ENCODE measurements at places on chromosomes 13 and 19.

DNA sequence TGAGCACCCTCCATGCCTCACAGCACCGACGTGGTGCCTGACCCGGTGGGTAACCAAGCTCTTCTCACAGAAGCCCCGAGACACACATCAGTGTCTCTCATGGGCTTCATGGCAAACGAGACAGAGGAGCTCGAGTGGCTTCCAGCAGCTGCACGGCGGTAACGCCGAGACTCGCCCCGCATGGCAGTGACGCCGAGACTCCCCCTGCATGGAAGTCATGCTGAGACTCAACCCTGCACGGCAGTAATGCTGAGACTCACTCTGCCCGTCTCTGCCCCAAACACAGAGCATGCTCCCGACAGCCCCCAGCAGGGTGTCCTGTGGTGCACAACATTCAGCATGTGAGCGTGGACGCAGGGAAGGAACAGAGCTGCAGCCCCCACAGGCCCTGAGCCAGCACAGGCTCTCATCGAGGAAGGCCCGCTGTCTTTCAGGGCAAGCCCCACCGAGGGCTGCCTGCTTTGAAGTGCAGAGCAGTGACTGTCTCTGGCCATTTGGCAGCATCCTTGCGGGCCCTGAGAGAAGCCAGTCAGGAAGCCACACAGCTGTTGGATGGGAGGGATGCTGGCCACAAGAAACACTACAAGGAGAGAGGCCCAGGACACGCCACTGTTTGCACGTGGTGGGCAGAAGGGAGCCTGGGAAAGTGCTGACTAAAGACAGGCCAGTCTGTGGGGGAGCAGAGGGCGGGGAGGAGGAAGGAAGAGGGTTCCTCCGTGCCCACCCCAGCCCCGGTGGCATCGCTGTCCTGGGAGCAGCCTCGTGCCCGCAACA is 9.5 kb downstream of the GAS6 start:
- no peak for DNase-seq

DNA sequence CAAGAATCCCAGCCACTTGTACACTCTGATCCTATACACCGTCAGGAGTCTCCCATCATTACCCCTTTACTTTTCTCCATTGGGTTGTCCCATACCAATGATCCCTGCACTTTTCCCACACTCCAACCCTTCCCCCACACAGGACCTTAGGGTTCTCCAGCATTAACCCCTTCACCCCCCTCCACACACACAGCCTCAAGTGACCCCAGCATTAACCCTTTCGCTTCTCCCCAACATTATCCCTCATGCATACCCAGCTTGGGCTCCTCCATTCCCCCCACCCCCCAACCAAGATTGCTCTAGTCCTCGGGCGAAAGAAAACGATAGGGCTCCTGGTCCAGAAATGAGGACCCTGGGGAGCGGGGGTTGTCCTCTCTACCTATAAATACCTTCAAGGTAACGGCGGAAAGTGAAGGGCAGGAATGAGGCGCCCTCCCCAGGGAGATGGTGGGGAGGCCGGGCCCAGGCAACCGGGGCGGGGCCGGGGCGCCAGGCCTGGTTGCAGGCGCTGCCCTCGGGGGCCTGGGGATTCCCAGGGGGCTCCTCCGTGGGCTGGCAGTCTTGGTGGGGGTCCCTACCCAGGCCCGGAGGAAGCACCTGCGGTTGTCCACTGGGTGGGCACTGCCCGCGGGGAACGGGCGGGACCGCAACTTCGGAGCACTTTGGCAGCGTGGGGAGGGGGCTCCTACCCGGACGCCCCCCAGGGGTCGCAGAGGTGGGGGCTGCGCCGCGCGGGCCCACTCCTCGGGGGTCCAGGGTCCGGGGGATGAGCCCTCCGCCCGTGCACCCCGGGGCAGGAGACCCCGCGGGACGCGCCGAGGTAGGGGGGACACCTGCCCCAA is 757 bp downstream of the WIZ start:
- no peak for DNase-seq

DNA sequence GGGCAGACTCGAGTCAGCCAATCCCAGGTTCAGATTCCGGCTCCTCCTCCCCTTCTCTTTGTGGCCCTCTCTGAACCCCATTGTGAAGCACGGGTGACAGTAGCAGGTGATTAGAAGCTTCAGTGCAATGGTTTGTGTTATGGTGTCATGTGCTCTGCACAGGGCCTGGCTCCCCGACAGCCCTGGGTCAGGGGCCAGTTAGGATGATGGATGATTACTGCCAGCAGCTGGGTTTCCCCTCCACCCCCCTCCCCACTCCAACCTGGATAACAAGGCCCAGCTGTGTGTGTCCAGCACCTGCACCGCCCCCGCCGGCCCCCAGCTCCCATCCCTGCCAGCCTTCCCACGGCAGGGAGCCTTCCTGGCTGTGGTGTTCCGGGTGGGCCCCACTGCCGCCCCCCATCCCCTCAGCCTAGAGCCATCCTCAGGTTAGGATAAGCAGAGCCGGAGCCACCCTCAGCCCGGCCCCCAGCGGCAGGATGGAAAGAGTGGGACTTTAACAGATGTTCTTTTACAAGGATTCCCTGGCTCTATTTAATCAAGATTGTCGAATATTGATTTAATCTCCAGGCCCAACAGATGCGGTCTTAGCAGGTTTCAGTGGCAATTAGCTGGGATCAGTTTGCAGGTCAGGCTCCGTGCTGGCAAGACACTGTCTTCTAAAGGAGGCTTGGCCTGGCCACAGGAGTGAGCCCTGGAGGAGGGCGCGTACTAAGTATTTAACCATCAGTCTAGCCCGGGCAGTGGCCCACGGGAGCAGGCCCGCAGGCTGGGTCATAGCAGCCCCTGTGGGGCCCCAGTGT is 156.2 kb downstream of the SIPA1L3 start:
- DNase-seq = no peak

DNA sequence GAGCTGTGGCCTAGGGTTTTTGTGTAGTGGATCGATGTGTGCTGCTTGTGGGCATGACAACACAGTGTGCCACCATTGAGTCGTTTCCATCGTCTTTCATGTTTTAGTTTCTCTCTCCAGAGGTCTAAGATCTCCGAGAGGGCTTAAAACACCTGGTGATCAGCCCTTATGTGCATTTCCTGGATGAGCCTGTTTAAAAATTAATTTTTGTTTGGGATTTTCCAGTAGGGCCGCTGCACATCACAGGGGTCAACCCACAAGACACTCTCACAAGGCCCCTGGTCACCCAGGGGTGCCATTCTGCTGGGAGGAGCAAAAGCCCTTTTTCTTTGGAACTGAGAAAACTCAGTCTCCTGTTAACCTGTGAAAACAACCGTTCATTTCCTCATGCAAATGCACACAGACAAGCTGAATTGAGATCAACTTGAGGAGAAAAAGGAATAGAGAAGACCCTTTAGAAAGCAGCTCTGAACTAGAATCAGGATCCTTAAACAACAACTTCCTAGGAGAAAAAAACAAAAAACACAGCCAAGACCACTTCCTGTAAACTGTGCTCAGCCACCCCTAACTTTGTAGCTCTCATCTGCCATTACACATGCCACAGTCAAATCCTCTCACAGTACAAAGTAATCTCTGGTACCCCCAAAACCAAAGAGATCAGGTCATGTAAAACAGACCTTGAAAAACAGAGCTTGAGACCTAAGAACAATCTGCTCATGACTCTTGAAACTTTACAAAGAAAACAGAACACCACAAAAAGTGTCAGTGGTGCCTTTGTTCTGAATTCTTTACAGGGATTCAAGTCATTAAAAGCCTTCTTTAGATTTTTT is 8.3 kb upstream of the MTRF1 start:
- no peak for DNase-seq

DNA sequence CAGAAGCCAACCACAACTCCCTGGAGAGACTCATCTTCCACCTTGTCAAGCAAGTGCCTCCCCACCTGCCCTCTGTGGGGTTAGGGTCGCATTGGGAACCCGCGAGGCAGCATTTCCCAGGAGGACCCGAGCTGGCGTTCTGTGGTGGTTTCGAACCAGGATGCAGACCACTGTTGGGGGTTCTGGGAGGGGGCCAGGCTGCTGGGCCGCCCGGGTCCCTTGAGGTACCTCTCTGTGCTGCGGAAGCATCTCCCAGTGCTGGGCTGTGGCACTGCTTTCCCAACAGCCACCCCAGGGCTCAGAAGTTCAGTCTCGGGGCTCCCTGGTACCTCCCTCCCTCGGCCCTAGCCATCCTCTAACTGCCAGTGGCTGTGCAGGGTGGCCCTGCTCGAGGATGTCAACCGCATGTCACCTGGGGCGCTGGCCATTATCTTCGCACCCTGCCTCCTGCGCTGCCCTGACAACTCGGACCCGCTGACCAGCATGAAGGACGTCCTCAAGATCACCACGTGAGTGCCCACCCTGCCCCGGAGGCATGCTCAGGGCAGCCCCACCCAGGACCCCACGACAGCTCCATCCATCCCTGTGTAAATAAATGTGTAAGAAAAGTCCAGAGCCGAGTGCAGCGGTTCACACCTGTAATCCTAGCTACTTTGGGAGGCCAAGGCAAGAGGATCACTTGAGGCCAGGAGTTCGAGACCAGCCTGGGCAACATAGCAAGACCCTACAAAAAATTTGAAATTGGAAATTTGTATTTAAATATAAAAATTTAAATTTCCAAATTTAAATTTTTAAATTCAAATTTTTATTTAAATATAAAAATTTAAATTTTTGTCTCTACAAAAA is 8.2 kb upstream of the USE1 start:
- no peak for DNase-seq

DNA sequence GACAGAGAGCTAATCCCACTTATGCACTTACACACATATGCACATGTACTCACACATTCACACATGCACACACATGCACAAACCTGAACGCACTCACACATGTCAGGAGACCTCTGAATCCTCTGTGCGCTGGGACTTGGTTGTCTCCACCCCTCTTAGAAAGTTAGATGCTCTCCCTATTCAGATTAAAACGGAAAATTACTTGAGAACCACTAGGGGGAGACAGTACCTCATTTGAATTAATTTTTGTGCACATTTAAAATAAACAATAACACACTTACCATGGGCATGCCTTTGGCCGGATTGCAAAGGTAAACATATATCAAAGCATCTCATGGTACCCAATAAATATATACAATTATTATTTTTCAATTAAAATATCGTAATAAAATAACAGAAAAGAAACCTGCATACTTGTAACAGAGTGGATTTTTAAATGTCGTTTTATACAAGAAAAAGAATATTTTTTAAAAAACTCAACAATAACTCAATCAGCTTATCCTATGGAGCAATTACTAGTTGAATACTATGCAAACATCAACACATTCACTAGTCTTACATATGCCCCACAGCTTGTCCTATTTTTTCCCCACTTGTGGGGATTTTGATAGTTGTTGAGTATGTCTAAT is 9.5 kb upstream of the LILRB4 start:
- no peak for DNase-seq

GRCh38 chr19:12774588-12775555 is at the start of gene HOOK2:
HOOK2 (minus strand) TSS chr19:12775552; CDS start chr19:12775449, 103 bp downstream.
- DNase-seq = no peak

DNA sequence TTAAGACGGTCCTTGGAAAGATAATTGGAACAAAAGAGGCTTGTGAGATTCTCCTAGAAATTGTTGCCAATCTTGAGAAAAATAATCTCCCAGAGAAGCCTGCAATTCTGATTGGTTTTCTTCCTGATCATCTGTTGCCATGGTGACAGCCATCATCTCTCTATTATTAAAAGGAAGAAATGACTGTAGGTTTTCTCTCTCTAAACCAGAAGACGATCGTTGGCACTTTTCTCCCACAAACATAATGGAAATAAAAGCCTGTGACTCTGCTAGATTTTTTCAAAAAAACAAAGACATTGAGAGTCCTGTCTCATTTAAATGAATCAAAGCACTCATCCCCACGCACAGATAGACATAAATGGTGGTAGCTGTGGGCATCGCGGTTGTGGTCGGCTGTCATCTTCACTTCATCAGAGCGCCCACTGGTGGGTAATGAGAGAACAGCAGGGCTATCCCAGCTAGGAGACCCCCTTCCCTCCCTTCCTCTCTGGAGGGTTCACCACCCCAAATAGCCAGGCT is 21.7 kb upstream of the CALM3 start:
- DNase-seq = no peak

DNA sequence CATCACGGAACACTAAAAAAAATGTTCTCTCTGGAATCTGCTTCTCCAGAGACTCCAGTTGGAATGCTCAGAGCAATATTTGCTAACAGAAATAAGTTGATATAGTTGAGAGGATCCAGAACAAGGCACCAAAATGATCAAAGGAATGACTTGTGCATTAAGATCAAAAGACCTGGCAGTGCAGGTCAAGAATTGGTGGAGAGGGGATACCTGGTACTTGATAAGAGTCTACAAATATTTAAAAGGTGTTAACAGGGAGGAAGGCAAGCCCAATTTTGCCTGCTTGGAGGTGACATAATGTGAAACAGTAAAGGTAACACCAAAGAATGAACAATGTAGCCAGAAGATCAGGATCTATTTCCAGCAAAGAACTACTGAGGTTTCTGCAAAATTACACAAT is 20.0 kb upstream of the TNFRSF19 start:
- DNase-seq = no peak
